ENCODE measurements at places on chromosomes 16 and 17. TPM values are rescaled to one million over a fixed set of nuclear protein-coding genes. Genes with fewer than 3 reads are reported as not detected.
A peak's percentile ranks its signal among the peaks of the same experiment; 100 is the strongest.

DNA sequence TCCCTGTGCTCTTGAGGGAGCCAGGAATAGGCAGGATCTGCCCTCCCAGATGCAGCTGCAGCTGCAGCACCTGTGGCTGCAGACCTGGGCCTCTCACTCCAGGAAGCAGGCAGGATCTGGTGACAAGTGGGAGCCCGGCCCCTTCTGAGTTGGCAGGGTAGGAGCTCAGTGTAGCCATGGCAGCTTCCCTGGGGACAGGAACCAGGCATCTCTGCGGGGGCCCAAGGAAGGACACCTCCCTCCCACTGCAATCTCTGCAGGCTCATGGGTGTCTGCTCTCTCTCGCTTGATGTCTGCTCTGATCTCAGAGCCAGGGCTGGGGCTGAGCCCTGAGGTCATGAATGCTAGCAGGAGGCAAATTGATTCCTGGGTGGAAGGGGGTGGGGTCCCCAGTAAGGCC, 592.5 kb upstream of the CA10 start:
- peak; percentile 9 for DNase-seq

GRCh38 chr16:8178271-8178670, 412.0 kb downstream of the TMEM114 start:
- DNase-seq: no peak

DNA sequence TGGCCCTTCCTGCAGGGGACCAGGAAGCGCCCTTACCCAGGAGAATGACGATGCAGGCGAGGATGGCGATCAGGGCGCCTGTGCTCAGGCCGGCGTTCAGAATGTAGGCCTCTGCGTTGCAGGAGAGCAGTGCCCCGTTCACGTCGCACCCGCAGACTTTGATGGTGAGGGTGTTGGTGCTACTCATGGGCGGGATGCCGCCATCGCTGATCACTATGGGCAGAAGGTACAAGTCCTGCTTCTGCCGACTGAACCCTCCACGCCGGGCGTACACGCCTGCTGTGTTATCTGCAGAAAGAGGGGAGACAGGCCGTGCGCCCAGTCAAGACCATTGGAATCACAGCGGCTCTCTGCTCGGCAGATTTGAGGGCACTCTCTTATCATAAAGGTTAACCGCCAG, 171.1 kb downstream of the CDH11 start:
- no peak for DNase-seq

- no peak for DNase-seq
These were observed 27.0 kb downstream of the IRX6 start for GRCh38 chr16:55350984-55351383.

Gene CES2
- 8.3 TPM for total RNA-seq

All from H7 (cell line).